Stimulated activated CD8-positive, alpha-beta memory T cell treated with anti-CD3 and anti-CD28 coated beads, Interleukin-4, amount 100 ng/mL, for 1 hour (primary cell): ENCODE measurements at places on chromosomes 2 and 18.

- DNase-seq: no peak
These were observed 46.7 kb upstream of the KCNG2 start for GRCh38 chr18:79750980-79751571.

- DNase-seq: no peak
These were observed 25.3 kb downstream of the PREPL start for GRCh38 chr2:44335806-44336538.

GRCh38 chr2:182818501-182818900 lies 47.9 kb downstream of the FRZB start:
- no peak for DNase-seq

- no peak for DNase-seq
These were observed 78.2 kb downstream of the ARHGAP28 start for GRCh38 chr18:6807515-6808257.

- DNase-seq: no peak
These were observed 598.0 kb upstream of the SOX11 start for GRCh38 chr2:5094192-5094591.

DNA sequence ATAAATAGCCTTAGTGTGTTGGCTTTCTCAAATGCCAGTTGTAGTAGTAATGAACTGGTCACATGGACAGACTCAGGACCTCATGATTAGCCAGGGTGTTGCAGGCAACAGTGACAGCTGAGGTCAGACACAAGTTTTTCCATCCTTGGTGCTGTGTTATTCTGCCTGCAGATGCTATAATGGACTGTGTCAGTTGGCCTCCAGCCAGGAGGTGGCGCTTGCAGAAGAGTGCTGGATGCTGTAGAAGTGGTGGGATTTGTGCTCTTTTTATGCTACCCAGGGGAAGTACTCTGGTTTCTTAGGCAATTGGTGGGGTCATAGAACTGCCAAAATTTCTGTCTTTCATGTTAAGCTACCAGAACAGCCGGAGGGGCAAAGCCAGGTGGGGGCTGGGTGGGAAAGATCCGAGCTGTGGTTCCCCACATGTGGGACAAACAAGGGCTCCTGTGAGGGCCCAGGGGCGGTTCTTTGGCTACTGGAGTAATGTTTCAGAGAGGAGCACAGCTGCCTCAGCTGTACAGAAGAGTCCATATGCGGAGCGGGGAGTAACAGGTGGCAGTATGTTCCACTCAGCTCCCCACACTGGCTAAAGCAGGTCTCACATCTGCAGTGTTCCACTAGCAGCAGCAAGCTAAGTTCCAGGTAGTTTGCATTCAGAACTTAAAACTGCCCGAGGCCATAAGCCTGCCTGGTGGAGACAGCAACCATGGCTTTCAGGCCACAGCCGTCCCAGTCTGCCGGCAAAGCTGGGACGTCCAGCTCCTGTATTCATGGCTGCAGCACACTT lies 104.4 kb downstream of the GULP1 start:
- DNase-seq: no peak

DNA sequence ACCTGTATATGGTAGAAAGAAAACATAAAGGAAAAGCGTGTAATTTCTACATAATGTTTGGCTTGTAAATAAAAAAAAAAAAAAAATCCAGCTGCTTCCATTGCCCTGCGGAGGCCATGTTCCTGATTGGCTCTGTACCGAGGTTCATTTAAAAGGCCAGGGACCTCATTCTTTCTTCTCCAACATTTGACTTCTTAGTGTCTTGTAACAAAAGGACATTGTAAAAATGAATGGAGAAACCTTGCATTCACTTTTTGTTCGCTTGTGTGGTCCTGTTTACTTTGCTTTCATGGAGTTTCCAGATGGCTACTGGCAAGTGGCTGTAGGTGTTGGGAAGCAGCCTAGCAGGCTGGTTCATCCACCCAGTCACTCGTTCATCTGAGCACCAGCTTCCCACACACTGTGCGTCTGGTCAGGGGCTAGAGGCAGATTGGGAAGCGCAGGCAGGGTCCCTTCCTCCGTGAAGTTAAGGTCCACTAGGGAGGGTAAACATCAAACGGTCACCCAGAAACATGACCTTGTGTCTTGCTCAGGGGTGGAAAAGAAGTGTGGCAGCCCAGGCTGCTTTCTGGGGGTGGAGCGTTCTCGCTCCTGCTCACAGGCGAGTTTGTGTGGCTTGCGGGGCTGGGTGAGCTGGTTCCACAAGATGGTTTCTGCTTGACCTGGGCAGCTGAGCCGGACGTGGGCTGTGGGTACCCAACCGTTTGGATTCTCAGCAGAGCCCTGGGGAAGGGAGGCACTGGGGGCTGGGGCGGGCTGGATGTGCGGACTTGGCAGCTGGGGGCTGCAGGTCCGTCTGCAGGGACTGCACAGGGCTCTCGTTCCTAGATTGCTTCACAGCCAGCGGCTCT lies 260.7 kb downstream of the AGAP1 start:
- DNase-seq: no peak

DNA sequence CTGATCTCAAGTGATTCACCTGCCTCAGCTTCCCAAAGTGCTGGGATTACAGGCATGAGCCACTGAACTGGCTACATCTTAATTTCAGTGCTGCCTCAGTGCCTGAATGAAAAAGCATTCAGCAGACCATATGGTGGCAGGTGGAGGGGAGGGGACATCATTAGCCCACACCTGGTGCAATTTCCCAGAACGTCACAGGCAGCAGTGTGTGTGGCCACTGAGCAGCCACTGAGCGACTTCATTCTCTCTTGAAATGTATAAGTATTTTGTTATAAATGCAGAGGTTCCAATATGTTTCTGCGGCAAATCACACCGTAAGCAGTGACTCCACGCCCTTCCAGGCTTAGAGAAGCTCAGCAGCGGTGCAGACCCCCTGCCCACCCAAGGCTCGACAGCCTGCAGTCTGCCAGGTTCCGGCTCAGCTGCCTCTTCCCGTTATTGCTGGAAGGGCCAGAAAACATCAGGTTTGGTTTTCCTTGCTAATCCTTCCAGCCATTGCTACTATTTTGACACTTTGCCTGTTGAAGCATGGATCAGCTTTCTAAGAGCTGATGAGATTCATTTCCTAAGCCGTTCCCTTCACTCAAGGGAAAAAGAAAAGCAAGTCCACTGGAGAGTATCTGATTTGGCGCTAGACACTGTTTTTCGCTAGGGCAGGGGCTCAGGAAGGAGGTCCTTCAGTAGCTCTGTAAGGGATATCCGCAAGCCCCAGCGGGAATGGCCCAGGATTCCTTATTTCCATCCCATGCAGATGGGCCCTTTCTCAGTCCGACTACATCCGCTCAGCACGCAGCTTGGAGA lies 250.7 kb downstream of the VAPA start:
- no peak for DNase-seq

GRCh38 chr2:134445985-134446382 lies 192.1 kb downstream of the MGAT5 start:
- no peak for DNase-seq

GRCh38 chr18:60372596-60372995 lies at the start of gene MC4R:
MC4R (minus strand) TSS chr18:60372775; CDS start chr18:60372349, 426 bp downstream.
- no peak for DNase-seq

DNA sequence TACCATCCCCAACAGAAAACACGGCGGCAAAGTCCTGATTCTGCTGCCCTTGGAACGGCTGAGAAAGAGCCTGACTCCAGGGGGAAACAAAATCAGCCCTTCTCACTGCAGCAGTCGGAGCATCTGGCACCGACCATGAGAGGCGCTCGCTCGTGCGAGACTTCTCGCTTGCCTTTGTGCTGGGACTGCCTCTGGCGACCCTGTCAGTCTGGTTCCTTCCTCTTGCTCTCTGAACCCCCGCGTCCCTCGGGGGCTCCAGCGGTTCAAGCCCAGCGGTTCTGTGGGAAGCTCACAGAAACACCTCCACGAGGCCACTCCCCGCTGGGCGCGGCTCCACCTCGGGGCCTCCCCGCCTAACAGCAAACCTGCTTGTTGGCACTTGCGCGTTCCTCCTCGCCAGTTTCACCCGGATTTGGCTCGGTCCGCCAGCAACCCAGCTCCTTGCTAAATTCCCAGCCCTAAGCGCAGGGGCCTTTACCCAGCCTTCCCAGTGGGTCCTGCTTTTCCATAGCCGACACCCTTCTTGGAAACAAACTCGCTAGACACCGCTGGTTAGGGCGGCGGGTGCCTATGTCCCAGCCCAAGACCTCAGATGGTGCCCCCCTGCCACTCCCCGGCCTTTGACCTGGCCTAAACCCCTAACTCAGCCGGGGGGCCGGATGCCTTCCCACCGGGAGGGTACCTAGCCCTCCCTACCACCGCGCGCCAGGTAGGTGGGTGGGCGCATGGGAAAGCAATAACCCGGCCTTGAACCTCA lies 2.2 kb downstream of the RND3 start:
- DNase-seq: no peak

DNA sequence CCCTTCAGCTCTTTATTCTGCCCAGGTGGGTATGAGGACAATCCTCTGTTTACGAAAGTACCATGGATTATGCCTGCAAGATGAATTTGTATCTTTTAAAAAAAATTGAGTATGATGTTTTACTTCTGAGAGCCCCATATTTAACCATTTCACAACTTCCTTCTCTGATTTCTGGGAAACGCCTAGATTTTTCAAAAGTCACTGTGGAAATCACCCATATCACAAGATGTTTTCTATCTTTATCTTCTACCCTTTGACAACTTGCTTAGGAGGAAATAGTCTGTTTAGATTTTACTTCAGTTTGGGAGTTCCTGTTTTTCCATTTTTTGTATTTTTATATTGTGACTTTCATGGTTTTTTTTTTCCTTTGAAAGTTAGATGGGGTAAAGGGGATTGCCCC lies 53.0 kb downstream of the ICOS start:
- DNase-seq: no peak

DNA sequence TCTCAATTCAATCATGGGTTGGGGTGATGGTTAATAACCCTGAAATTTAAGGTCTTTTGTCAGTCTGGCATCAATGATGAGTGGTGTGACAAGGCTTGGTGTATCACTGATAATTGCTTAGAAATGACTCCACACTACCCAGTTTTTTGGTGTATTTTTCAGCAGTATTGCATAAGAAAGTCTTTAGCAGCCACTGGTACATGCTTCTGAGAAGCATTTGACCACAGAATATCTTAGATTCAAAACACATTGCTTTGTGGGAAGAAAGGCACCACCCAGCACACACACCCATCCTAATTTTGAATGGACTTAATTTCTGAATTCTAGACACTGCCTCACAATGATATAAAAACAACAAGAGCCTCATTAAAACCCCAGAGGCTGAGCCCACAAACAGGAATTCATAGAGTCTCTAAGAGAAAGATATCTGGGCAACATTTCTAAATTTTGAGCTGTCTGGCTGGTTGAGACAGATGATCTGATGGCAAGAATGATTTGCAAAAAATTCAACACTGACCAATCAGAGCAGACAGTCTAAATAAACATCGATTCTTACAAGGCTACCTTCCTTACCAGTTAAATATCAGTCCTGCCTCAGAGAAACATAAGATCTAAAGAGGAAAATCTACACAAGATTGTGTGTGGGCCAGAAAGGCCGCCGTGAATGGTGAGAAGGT lies 114.7 kb upstream of the CYP1B1 start:
- DNase-seq: no peak

DNA sequence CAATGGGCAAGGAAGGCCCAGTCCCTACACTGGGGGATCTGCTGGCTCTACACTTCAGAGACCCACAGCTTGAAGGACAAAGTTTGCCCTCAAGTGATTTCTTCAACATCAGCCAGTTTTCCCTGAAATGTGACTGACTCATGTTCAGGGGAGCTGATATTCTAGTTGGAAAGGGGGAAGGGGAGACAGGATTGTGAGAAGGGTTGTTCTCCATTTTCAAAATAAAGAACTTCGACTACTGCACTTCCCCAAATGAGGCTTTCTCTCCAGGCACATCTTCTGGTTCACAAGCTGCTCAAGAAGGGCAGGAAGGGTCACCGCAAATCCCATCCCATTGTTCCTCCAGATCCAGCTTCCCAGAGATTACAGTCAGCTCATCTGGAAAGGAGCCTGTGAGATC lies 117.6 kb downstream of the BCL2L11 start:
- no peak for DNase-seq

DNA sequence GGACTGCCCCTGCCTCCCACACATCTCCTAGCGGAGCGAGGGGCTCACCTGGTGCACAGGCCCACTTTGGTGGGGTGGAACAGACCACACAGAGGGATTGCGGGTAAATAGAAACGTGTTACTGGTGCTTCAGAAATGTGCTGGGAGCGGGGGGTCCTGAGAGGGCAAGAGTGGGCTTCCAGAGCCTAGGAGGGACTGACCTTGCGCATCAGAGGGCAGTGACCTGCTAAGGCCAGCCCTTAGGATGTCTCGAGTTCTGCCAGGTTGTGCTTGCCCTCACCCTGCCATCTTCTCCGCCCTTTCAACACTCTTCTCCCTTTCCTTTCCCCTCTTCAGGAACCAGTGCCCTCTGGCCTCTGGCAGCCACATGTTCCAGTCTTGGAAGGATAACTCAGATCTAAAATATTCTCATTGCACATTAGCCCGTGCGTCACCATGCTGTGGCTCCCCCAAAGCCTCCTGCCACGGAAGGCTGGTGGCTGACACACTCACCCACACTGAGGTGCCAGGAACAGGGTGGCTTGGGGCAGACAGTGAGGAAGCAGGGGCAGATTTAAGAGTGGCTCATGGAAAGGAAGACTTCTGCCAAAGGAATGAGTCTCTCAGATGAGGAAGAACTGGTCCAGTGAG lies 89.6 kb downstream of the MCFD2 start:
- no peak for DNase-seq

GRCh38 chr18:24078391-24078790 lies 60.5 kb upstream of the CABYR start:
- DNase-seq: no peak

DNA sequence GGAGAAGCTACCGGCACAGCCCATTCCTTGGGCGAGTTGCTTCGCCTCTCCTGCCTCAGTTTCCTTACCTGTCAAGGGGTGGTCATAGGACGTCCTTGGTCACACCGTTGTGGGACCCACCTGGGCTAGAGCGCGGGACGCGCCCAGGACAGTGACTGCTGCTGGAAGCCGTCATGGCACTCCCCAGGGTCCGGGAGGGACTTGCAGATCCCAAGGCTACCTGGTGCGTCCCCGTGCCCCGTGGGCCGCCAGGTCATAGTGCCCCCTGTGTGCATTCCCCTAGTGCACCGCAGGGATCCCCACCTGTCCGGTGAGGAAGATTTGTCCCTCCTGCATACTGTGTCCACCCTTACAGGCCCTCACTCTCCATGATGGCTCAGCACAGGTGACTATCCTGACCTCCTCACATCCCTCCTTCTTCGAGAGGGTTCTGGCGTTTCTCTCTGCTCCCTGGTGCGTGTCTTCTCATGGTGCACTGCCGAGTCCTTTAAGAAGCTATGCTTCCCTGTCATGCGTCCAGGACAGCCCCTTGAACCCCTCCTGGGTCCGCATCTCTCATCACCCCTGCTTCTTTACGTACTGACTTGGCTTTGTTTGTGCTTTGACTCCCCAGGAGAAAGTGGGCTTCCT lies 886 bp upstream of the STK25 start:
- DNase-seq: no peak

GRCh38 chr2:10552220-10552870 lies 104.2 kb upstream of the ODC1 start:
- DNase-seq: no peak

- no peak for DNase-seq
These were observed 84.4 kb downstream of the TMEM131 start for GRCh38 chr2:97911206-97911921.

DNA sequence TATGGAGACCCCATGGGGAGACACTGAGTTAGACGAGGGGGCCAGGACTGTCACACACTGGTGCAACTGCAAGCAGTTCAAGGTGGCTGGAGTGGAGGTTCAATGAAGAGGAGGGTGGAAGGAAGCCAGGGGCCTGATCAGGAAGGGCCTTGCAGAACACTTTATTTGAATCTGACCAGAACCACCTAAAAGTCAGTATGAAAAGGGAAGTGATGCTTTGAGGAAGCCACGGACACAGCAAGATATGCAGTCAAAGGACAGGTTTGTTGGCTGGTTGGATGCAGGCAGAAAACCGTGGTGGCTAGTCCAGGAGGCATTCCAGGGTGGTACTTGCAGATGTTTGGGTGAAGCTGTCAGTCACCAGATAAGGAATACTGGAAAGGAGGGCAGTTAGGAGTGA lies 3.5 kb upstream of the FAM124B start:
- no peak for DNase-seq
